AG09309 (cell line): ENCODE measurements at places on chromosomes 5 and 9.
A peak's percentile ranks its signal among the peaks of the same experiment; 100 is the strongest.

GRCh38 chr5:40873286-40873880 lies 32.2 kb downstream of the CARD6 start:
- DNase-seq, result no peak

DNA sequence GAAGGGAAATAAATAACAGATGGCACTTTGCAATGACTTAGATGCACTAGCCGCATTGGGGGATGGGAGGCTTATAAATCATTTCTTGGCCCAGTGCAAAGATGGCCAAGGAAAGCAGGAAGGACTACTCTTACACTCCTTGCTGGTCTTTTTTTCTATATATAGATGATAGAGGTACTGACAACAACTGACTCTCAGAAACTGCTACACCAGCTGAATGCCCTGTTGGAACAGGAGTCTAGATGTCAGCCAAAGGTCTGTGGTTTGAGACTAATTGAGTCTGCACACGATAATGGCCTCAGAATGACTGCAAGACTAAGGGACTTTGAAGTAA lies 1.7 kb downstream of the CCNG1 start:
- DNase-seq, result no peak

DNA sequence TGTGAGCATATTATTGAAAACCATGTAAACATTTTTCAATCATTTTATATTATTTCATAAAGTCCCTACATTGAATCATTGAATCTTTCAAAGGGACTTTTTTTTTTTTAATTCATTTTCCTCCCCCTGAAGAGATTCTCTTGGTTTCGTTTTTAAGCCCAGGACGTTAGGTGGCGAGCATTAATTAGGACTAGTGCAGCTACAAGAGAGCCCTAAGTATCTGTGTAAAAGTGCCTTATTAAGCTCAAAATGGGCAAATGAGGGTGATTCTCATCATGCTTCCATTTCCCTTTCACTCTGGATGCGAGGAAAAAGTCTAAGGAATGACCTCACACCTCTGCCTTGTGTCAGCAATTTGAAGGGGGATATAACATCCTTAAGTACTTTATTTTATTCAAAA lies 517.9 kb upstream of the ITGA1 start:
- no peak for DNase-seq

DNA sequence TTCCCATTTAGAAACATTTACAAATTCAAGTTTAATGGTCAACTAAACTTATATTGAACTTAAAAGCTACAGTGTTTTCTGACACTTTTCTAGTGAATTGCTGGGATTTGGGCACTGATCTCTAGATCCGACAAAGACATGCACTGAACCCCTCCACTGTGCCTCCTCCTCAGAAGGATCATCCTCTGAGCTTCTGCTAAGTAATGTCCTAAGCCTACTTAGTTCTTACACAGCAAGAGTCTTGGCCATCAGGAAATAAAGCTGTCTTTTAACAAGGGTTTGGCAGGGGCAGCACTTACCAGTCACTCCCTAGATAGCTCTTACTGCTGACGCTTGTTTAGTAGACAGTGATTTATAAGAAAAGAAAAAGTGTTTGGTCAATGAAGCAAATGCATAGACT lies 50.5 kb downstream of the FAM81B start:
- no peak for DNase-seq

GRCh38 chr5:118862596-118862995 lies 125.8 kb downstream of the DTWD2 start:
- no peak for DNase-seq

- no peak for DNase-seq
These were observed 136.1 kb upstream of the DMAC1 start for GRCh38 chr9:7935681-7936080.

DNA sequence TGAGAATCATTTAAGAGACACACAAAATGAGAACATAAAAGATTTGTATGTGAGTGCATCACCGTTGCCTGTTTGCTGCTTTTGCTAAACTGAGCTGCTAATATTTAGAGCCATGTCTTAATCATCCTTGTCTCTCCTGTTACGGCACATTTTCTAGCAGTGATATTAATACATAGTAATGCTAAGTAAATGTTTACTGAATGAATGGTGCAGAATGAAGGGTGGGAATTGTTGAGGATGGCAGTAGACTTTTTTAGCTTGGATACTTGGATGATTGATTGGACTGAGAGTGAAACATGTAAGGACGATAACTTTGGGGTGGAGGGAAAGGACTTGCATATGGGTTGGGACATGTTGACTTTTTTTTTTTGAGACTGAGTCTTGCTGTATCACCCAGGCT lies 102.3 kb upstream of the ABCA1 start:
- DNase-seq, result no peak

DNA sequence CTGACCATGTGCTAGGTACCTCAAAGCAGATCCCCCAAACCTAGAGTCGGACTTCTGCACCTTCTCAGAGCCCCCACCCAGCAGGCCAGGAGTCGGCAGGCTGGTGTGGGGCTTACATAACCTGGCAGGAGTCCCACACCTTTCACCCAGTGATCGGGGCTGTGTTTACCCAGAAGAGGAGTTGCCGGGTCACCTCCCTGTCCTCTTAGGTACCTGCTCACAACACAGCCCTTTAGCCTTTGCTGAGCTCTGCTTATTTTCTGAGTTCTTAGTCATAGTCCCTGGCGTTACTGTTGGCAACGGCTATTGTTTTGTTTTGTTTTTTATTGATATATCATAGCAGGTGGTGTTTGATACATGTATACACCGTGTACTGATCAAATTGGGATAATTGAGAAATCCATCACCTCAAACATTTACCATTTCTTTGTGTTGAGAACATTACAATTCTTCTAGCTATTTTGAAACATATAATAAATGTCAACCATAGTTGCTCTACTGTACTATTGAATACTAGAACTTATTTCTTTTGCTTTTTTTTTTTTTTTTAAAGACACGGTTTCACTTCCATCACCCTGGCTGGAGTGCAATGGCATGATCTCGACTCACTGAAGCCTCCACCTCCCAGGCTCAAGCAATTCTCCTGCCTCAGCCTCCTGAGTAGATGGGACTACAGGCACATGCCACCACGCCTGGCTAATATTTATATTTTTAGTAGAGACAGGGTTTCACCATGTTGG lies 10.4 kb upstream of the EEIG1 start:
- DNase-seq, result no peak

GRCh38 chr9:127255692-127256091 lies 8.9 kb upstream of the GARNL3 start:
- no peak for DNase-seq

DNA sequence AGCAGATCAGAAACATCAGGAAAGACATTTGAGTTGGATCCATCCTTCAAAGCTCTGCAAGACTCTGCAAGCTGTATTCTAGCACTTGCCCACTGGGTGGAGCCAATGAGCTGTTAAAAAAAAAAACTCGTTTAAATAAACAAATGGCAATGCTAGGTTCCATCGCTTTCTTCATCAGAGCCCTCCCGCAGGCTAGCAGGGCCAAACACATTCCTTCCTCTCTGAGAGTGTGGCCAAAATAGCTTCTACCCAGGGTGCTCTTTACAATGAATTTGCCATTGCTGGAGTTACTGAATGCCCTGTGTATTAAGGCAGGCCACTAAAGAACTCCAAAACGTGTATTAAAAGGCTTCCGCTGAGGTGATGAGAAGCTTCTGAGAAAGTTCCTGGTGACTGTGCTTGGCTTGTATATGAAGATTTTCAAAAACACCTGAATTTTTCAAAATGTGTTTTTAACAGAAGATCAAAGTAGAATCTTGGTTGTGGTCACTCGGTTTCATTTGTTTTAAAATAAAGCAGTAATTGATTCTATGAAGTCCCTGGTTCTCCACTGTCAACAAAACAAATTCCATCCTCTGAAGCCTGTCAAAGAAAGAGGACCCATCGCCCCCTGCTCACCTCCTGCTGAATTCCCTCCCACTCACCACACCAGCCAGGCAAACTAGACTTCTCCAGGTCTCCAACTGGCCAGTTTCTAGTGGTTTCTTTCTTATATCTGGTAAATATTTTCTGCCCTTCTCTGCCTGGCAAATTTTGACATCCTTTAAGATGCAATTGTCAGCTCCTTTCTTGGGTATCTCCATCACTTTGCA lies 36.5 kb upstream of the EQTN start:
- DNase-seq, result peak; percentile 39

DNA sequence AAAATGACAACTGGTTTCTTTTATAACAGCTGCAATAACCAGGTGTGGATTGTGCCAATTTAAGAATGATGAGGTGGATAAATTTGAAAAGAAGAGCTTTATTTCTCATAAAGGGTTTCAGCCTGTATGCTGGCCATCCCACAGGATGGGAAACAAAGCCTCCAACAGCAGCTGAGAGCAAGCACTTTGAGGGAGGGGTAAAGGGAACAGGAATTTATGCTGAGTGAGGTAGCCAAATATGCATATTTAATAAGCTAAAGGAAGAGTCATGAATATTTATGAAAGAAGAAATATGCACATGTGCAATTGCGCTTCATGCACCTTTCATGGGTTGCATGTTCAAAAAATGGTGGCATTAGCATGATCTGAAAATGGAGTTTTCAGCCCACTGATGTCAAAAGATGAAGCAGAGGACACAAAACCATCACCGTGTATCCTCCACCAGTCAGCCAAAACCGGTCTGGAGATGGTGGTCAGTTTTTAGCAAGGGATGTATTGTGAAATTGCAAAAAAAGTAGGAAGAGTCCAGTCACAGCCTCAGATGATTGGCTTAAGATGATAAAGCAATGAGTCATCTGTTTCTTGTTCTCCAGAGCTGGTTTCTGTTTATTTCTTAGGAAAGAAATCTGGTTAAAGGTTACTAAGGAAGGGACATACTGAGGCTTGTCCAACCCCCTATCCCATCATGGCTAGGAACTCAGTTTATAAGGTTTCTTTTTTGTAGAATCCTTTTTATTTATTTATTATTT lies 47.9 kb downstream of the DEPDC1B start:
- DNase-seq, result peak; percentile 79

DNA sequence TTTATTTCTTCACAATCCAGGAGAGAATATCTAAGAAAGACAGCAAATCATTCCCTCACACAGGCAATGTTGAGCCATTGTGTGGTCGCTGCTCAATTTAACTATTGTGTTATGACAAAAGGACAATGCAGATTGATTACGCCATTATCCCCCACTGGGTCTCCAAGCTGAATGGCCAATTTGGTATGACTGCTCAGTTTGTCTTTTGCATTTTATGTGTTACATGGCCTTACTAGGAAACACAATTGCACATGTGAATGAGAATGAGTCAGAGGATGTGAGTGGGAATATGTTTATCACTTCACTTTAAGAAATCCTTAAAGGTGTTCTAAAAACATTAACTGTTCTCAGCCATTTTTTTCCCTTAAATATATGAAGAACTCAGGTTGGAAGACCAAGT lies 108.3 kb downstream of the FAM174A start:
- no peak for DNase-seq

- no peak for DNase-seq
These were observed 89.9 kb downstream of the SIL1 start for GRCh38 chr5:139108063-139108824.

DNA sequence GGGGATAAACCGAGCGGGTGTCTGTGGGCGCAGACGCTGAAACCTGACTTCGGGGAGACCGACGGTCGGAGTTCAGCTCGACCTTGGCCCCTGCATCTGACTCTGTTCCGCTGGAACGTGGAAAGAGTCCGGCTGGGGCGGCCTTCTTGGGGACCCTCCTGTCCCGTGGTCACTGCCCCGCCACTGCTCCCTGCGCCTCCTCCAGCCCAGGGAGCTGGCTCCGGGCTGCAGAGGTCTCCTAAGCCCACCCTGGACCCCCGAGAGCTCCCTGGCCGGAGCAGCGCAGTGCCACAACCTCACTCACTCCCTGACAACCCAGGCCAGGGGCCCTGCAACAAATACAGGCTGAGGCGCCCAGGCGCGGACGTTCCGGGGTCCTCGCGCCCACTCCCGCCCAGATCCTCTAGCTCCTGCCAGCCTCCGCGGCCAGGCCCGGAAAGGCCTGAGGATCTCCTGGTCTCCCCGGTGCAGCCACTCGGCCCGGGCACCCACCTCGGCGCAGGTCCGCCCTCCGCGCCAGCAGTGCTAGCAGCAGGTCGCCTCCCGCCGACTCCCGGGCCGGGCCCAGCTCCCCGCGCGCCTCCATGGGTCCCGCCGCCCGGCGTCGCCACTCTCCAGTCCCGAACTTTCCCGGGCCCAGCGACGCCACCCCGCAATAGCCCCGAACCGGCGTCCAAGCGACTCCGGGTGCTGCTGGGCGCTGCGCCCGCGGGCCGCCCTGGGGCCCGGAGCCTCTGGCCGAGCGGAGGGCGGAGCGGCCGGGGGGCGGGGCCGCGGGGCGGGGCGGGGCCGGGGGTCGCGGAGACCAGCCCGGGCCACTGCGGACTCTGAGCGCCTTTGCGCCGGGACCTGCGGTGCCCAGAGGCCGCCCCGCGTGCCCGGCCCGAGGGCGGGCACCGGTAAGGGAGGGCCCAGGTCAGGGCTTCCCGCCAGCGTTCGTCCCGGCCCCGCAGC lies 2.2 kb downstream of the LHX3 start:
- no peak for DNase-seq

- DNase-seq, result no peak
These were observed 89.4 kb downstream of the SH3TC2 start for GRCh38 chr5:148973455-148973854.

DNA sequence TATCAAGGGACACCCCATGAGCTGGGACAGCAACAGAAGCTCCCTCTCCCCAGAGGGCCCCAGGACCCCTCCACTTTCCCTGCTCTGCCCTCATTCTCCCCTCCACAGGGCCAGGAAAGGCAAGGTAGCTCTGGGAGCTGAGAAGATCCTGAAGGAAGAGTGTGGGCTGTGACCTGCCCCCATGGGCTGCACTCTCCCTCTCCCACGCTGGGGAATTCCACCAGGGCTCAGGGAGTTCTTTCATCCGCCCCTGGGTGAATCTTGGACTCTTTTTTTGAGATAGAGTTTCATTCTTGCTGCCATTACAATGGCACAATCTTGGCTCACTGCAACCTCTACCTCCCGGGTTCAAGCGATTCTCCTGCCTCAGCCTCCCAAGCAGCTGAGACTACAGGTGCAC lies 73.8 kb downstream of the C9orf50 start:
- no peak for DNase-seq

- no peak for DNase-seq
These were observed 233.2 kb upstream of the RFX3 start for GRCh38 chr9:3758816-3759576.

DNA sequence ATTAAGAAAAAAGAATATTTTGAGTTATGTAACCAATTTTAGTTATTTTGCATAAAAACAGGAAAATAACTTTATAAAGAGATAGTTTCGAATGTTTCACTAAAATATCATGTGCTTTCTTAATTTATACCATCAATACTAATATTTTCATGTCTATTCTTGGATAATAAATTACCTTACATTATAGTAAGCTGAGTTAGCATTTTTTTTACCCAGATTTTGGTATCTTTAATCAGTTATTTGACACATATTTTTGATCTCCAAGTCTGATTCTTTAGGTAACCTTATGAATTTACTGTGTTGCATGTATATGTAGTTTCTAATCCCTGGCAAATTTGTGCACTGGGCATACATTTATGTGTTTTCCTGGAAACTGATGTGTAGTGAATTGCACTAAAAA lies 138.0 kb downstream of the KDM4C start:
- DNase-seq, result no peak

DNA sequence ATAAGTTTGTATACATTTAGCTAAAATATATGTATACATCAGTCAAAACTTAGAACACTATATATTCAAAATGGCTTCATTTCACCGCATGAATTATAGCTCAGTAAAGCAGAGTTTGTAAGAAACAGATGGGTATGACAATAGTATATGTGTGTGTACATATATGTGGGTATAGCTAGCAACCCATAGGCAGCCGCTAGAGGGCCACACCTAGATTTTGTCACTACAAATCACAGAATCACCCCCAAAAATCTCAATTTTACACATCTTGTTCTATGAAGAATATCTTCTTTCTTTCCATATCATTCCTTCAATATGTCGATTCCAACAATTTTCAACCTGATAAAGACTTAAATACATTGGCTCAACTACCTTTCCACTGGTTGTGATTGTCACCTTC lies 357.8 kb upstream of the CCNG1 start:
- DNase-seq, result no peak
